Fibroblast of mammary gland (primary cell): ENCODE measurements at places on chromosomes 4 and X.

DNA sequence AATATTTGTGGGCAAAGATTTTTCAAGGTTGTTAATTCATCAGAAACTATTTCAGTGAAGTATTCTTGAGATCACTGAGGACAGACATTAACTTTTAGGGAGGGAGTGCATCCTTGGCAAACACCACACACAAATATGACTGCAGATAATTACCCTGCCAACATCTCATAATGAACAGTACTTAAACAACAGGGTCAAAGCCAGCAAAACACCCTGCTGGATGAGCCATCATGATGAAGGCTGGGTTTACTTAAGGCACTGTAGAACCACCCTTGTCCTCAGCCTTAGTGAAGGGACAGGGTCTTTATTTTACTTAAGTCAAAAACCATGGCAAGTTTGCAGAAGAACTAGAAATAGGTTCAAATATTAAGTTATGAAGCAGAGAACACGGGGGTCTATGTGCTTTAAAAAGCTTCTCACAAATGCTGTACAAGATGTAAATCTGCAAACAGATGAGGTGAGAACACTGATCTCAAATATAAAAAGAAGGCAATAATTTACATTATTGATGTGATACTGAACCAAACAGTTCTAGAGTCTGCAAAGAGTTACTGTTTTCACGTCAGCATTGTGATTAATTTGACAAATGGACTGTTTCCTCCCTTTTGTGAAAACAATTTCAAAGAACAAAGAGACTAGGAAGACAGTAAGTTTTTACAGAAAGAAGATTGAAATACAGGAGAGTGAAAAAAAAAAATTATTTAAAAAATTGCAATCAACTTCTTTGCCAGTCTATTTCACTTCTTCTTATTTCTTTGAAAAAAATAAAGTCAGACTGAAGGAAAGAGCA lies 28.2 kb downstream of the TAPT1 start:
- DNase-seq: no peak

GRCh38 chrX:39398215-39398962 lies 597.1 kb downstream of the MID1IP1 start:
- no peak for DNase-seq

- no peak for DNase-seq
Measured at GRCh38 chr4:150061086-150061776, 17.0 kb upstream of the DCLK2 start.

DNA sequence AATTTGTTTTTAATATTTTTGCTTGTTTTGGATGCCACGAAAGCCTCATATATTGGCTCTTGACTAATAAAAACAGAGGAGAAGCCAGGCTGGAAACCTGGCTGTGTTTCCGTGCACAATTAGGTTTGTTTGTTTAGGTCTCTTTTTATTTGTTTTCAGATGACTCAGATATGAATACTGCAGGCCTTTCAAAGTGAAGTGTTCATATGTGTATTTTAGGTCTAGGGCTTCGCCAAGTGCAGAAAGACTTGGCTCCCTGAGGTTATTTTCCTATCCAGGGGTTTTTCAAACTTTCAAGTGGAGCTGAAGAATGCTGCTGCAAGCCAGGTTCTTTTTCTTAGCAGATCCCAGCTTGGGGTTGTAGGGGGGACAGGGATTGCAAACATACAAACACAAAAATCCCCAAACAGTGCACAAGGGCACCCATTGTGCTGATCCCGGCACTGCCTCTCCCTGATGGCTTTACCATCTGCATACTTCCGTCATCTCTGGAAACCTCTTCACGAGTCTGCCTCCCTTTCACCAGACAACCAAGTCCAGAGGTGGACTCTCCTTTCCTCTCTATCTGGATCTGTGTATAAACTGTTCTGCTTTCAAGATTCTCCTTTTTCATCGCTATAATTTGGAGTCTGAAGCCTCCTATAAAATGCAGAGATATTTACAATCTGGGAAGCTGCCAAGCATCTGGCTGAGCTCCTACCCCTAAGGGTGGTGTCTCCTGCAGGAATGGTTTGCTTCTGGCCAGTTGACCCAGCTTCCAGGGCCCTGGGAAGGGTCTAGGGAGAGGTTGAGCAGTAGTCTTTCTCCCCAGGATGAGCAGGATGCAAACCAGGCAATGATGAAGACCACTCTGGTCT lies 108.6 kb downstream of the SMIM20 start:
- DNase-seq: peak; percentile 93

- DNase-seq: no peak
Measured at GRCh38 chr4:28179126-28179525, 1318.5 kb downstream of the STIM2 start.

DNA sequence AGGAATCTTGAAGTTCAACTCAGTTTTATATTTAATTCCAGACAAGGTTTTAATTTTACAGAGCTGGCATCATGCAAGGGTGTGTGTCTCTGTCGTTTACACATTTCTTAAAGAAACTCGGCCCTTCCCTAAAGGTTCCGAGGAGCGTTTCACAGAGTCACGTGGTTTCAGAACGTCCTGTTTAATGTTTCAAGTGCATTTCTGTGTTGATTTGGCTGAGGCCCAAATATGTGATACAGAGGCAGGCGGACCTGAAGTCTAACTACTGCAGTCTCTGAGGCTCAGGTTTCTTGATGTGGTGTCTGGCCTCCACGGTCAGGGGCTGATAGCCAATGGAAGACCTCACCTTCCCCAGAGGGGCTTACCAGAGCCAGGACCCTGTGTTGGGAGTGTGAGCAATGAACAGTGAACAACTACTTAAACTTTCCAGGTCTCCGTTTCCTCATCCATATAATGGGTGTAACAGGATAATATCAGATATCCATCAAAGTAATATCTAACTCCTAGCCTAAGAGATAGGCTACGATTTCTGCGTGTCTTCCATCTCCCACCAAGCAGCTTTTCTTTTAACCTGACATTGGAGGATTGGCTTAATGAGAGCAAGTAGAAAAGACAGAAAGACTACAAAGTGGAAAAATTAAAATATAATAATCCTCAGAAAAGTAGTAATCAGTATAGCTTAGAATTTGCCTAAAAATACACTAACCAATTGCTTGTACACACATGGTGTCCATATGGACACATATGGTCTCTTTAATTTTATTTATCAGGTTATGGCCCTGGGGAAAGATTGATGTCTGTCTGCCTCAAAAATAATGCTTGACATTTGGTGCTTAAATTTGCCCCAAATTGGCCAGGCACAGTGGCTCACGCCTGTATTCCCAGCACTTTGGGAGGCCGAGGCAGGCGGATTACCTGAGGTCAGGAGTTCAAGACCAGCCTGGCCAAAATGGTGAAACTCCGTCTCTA lies 50.0 kb upstream of the TRIM2 start:
- peak; percentile 44 for DNase-seq

GRCh38 chrX:110036162-110037033 lies 33.5 kb downstream of the TMEM164 start:
- no peak for DNase-seq

DNA sequence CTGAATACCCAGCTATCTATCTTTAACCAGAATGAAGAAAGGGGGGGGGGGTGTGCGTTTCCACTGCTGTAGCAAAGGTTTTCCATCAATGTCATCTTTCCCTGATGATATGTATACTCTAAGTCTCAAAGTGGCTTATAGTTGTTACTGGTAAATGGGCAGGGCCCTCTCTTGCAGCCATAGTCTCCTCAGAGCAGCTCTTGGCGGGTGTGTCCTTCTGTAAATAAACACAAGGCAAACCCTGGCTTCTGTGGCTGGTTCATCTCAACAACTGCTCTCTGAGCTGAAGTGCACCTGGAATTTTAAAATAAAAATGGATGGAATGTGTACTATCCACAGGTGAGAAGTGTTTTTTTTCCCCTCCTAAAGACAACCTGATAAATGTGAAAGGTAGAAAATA lies 57.5 kb upstream of the SCML1 start:
- DNase-seq: no peak

DNA sequence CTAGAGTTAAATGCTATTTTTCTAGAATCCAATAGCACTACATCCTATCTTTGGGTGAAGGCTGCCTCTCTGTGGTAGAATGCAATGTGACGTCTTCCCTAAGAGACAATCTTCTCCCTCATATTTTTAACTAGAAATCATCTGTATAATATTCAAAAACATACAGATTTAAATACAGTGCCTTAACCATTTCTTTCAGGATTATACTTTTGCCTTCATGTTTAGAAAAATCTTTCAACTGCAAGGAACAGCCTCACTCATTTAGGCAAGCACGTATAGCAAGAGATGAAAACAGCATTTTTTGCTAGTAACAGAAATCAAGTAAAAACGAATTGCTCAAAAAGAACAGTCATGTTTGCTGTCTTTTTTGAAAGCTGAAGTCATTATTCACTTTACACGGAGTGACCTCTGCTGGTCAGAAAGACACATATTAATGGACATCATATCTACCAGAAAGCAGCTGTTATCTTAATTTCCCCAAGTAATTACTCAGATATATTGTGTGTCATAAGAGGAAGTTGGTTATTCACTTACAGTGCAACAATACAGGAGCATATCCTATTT lies 422.3 kb downstream of the STPG2 start:
- peak; percentile 23 for DNase-seq

DNA sequence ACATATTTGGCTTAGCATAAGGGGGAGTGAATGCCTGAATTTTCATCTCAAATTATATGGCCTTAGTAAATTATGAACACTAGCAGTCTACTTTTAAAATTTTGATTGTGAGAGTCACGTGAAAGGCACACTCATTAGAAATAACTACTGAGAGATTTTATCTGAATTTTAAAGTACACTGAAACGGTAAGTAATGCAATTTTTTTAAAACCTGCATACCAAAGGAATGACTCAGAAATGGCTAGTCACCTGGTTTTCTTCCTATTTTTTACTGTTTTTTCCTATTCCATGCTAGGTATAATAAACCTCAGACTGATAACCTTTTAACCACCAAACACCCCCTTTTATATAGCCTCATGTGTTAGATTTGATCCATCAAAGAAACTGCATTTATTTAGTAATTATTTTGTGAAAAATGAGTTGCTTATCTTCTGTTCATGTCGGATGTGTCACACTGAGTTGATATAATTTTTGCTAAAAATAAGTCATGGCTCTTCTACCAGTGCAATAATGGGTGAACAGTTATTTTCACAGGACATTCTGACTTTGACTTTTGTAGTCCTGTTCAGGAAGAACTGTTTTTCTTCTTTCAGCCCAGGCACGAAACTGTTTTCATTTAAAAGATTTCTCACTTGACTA lies 40.4 kb downstream of the CPEB2 start:
- DNase-seq: no peak

DNA sequence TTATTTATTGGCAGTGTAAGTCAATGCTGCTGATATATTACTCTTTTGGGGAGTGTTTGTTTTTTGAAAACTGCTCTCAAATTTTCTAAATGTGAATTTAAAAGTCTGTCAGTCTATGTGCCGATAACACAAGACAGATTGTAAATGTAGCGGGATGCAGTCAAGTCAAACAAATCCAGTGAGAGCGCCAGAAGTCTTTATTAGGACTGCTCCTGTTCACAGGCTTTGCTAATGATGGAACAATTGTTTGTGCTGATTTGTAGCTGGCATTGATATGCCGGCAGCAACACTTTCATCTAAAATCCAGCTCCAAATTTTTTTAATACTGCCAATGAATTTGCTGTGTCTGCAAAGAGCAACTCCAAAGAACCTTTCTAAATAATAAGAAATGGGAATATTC lies 78.7 kb upstream of the TET2 start:
- no peak for DNase-seq
